ENCODE measurements at places on chromosomes 2 and 18.
A peak's percentile ranks its signal among the peaks of the same experiment; 100 is the strongest.

DNA sequence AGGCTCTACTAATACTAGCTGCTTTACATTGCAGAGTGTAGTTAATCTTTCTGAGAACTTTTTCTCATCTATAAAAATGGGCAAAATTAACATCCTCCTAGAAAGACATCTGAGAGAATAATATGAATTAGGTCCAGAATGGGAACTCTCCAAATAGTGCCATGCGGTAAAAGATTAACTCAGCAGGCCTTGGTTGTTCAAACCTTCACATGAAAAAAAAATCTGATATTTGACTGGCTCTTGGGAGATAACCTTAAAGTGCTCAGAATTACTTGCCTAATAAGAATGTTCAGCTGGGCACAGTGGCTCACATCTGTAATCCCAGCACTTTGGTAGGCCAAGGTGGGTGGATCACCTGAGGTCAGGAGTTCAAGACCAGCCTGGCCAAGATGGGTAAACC lies 5.5 kb upstream of the CXXC1 start:
- no peak for DNase-seq

GRCh38 chr2:30275256-30275655 lies 43.9 kb downstream of the LBH start:
- DNase-seq = no peak

GRCh38 chr18:23838233-23838632 lies 149.0 kb downstream of the LAMA3 start:
- DNase-seq = no peak

GRCh38 chr18:75504469-75504868 lies 77.0 kb upstream of the SMIM21 start:
- no peak for DNase-seq

- no peak for DNase-seq
These were observed 327.0 kb downstream of the RAD51AP2 start for GRCh38 chr2:17191223-17191622.

DNA sequence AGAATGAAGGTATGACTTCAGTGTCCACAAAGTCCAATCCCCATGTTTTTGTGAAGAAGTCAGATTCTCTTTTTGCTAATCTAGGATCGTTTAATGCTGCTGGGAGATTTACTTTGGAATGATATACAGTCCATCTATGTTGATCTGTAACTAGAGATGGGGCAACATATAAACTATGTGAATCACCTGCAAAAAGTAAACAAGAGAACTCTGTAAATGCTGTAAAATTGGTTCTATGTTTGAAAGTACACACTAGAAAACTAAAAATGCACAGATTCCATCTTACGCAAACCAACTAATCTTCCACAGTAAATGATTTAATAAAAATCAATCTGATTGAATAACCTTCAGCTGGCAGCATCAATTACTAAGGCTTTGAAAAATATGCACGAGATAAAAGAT lies 37.5 kb downstream of the VPS54 start:
- no peak for DNase-seq

DNA sequence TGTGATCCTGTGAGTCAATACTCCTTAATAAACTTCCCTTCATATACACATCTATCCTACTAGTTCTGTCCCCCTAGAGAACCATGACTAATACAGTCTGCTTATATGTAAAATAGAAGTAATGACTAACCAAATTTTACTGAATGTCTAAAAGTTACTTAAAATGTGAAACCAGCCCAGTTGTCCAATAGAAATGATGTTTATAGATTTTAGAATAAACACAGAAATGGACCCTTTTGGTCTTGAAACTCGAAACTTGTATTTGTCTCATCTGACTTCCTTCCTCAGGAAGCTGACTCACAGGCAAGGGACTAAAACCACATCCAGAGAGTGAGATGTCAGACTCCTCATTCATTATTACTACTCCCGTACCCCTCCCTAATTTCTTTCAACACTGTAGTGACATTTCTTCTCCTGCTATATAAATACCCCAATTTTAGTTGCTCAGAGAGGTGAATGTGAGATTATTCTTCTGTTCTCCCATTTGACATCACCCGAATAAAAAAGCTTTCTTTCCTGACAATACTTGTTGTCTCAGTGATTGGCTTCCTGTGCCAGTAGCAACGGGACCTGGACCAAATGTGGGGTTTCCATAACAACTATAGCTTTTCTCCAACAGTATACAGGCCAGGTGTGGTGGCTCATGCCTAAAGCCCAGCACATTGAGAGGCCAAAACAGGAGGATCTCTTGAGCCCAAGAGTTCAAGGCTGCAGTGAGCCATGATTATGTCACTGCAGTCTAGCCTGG lies 486.0 kb downstream of the ERBB4 start:
- no peak for DNase-seq

- no peak for DNase-seq
These were observed 168.0 kb upstream of the ALKAL2 start for GRCh38 chr2:455913-456312.

DNA sequence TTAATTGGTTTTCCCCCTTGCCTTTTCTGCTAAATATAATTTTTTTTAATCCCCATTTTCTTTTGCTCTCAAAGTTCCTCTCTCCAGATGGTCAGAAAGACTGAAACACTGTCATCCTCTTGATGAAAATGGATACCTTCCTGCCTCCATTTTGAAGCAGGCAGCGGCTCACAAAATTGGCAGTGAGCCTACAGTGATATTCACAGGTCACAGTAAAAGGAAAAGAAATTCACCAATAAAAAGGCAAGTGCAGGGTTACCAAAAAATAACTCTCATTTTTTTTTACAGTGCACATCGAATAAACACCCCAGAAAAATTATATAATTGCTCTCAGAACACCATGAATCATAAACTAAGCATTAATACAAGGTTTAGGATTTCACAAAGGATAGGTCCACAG lies 307.5 kb downstream of the TCF4 start:
- DNase-seq = no peak

- DNase-seq = no peak
These were observed 670.7 kb downstream of the ERBB4 start for GRCh38 chr2:211867845-211868451.

DNA sequence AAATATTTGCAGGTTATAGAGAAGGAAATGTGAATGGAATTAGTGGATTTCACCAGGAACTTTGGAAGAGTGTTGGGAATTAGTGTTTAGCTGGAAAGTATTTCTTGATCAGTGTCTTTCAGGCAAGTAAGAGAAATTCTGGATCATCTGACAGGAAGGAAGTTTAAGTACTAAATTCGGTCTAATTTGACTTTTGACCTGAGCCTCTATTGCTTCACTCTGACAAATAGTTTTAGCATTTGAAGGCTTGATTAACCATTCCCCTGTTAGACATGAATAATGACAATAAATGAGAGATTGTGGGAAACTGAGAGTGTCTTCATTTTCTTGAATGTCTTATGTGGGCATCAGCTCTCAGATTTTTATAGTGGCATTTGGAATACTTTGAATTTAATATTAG lies 16.0 kb downstream of the CCNT2 start:
- DNase-seq = no peak

DNA sequence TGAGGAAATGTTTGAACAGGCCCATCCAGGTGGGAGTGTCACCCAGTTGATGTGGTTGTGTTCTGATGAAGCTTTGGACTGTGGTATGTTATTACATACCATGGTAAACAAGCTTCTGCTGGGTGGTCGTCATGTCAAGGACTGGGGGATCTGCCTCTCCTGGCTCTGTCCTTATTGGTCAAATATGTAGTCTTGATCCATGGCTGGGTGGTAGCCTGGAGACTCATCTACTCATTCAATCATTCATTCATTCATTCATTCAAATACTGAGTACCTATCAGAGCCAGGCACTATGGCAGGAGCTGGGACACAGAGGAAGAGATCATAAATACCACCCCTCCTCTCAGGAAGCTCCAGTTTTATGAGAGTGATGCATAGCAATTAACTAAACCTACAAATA lies 60.8 kb downstream of the TACR1 start:
- DNase-seq = no peak

DNA sequence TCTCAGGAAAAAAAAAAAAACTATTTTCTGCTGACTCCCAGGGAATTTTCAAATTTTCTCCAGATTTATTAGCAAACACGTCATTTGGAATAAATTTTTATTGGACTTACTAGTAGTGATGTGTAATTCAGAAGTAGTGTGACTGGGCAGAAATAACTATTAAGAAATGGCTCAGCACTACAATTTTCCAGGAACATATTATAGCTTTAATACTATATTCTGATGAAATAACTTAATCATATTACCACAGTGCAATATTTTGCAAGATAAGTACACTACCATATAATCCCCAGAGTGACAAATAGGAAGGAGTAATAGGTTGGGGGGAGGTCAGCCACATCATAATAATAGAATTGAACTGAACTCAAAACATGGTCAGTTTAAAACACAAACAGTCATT lies 19.7 kb upstream of the TNFAIP6 start:
- no peak for DNase-seq

- no peak for DNase-seq
These were observed 84.2 kb downstream of the SOCS6 start for GRCh38 chr18:70373042-70373519.

- DNase-seq = no peak
These were observed 31.0 kb downstream of the COL4A4 start for GRCh38 chr2:227132986-227133385.

DNA sequence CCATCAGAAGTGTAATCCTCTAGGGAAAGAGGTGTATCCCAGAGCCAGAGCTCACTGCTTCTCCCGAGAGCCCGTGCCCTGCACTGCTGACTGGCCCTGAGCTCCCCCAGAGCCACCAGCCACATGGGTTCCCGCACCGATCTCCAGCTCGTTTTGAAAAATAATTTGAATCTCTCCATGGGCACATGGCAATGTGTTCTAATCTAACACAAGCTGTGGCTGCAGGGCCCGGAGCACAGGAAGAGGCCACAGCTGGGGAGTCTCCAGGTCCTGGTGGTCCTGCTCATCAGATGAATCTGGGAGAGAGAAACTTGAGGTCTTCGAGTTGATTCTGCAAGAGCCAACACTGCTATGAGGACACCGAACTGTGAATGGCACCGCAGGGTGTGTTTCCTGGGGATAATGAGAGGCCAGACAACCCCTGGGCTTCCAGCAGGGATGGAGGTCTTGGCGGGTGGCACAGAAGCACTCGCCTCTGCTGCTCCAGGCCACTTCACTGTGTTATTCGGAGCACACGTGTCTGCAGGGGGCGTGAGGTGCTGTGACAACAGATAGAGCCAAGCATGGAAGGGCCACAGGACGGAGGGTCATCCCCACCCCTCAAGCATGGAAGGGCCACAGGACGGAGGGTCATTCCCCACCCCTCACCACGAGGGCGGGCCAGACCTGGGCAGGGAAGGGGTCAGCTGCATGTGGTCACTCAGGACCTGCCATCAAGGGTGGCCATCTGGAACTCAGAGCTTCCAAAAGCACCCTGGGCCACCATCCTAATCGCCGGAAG lies 196.8 kb downstream of the NDUFA10 start:
- no peak for DNase-seq

GRCh38 chr2:127649684-127650040 lies 3.7 kb downstream of the GPR17 start:
- DNase-seq = peak; percentile 70

DNA sequence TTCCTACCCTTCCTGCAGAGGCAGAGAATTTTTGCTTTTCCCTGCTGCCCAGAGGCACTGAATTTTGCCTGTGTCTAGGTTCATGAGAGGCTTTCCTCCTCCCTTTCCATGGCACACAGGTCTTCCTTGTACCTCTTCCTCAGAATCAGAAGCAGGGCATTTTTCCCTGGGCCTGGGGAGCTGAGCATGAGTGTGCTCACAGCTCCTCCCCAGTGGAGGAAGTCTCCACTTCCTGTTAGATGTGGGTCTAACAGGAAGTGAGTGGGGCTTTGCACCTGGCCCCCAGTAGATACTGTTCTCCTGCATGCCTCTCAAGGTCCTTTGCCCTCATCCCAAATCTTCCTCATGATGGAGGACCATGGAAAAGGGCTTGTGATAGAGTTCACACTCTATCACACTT lies 297.2 kb upstream of the FIGN start:
- no peak for DNase-seq

GRCh38 chr2:240459401-240460252 lies 24.2 kb downstream of the GPC1 start:
- DNase-seq = no peak

DNA sequence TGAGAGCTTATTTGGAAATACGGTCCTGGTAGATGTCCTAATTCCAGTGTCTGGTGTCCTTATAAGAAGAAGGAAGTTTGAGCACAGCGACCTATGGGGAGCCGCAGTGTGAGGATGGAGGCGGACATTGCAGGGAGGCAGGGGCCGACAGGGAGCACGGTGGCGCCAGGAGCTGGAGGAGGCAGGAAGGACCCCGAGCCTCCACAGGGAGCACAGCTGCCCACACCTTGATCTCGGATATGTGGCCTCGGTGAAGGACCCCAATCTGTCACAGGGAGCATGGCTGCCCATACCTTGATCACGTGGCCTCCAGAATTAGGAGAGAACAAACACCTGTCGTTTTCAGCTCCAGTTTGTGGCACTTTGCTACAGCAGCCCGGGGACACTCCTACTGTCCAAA lies 461.6 kb upstream of the SALL3 start:
- DNase-seq = no peak

GRCh38 chr2:224957540-224958461 lies 84.5 kb downstream of the DOCK10 start:
- DNase-seq = no peak

DNA sequence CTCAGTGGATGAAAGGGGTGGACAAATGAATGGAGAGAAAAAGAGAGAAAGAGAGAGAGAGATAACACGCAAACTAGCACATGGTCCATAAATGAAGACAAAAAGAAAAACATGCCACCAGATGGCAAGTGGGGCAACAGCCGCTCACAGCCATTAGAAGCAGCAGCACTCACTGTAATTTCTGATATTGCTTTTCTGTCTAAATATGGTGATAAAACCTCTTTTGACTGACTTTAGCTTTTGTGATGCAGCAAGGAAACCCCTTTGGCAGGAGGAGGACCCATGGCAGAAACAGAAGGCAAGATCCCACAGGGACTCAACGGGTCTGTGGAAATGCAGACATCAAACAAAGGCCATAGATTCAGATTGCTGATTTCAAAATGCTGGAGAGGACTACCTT lies 88.0 kb upstream of the CDH20 start:
- DNase-seq = no peak

- peak; percentile 48 for DNase-seq
These were observed 673 bp downstream of the PCBP1 start for GRCh38 chr2:70087702-70088597.

DNA sequence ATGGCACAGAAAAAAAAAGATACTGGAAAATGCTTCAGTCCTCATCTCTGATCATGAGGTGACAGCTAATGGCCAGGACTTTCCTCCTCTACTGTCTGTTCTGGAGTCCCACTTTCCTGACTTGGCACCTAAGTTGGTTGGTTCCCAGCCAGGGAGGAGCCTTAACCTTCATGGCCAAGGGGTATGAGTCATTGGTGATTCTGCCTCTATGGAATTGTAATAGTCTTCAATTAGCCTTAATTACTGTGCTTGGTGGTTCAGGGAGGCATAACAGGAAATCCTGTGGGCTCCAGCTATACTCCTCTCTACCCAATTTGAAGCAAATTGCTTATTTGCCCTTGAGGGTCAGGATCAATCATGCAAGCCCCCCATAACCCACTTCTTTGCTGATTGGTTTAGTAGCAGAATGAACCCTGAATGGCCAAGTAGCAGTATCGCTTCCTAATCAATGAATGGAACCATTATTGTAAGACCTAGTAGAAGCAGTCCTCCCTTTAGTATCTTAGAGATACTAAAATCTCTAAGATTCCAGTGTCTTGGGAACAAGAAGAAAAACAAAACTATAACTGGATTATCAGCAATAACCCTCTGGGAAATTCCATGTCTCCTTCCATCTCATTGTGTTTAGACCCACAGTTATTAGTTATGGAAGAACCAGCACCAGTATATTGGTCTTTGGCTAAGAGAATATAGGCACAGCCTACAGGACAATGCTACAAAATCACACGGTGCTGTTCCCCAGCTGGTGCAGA lies 109.0 kb downstream of the COL6A3 start:
- DNase-seq = no peak

All from T-helper 2 cell treated with Interferon-gamma antibody and Interleukin-4, amounts not matched to agents 5 μg/mL and 100 μg/mL, for 36 hours (primary cell).